Activated CD4-positive, alpha-beta memory T cell treated with anti-CD3 and anti-CD28 coated beads, Interleukin-2, amount 10 ng/mL, durations not matched to agents 7 days and 5 days (primary cell): ENCODE measurements at places on chromosomes 5 and 9.
A peak's percentile ranks its signal among the peaks of the same experiment; 100 is the strongest.

DNA sequence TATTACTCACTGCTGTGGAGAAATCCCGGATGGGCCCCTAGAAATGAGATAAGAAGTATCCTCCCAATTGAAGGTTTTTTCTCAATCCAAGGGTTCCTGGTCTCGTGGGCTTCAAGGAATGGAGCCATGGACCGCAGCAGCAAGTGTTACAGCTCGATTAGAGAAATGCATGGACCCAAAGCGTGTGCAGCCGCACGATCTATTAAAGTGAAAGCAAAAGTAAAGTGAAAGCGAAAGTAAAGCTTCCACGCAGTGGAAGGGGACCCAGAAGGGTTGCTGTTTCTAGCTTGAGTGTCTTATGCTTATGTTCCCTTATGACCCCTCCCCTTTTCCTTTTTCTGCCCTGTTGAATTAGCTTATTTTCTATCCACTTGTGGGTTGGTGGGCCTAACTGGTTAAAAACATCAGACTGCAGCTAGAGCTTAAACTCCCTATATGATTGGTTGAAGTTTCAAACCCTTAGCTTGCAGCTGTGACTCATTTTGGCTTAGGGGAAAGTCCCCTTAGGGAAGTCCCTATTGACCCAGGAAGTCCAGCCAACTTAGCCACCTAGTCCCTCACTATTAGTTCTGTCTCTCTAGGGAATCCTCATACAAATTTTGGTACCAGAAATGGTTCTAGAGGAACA, 1111.8 kb downstream of the TAF11L14 start:
- DNase-seq, result peak; percentile 47
- H3K27me3 ChIP-seq, result no peaks in the 10 kb centered on the region
- peaks cover 43% of the 10 kb centered on the region for H3K4me1 ChIP-seq
- peaks cover 14% of the 10 kb centered on the region for H3K36me3 ChIP-seq
- peak overlapping the region; percentile 85 for H3K4me3 ChIP-seq

DNA sequence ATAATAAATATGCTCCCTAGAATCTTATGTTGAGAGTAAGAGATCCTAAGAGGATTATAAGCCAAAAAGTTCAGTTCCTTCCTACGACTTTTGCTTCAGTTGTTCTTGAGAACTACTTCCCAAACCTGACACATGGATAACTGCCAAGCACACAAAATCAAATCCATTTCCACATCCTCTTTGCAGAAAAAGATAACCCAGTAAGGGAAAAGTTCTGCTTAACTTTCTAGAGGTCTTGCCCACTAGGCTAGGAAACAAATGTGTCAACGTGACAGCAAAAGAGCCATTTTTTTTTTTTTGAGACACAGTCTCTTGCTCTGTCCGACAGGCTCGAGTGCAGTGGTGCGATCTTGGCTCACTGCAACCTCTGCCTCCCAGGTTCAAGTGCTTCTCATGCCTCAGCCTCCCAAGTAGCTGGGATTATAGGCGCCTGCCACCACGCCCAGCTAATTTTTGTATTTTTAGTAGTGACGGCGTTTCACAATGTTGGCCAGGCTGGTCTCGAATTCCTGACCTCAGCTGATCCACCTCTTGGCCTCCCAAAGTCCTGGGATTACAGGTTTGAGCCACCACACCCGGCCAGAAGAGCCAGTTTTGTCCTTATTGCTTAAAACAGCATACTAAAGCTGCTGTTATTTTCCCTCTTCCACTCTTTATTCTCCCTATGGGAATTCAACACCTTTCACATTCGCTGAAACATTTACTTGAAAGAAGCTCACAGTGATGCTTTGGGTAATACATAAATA, 24.2 kb downstream of the CSNK1A1 start:
- no peak for DNase-seq
- peaks cover 44% of the 10 kb centered on the region for H3K36me3 ChIP-seq
- no peaks in the 10 kb centered on the region for H3K27me3 ChIP-seq
- H3K4me3 ChIP-seq, result no peak overlapping the region
- H3K27ac ChIP-seq, result no peak overlapping the region

GRCh38 chr5:78405829-78406750, 45.7 kb downstream of the SCAMP1 start:
- H3K4me1 ChIP-seq, result peaks cover 25% of the 10 kb centered on the region
- DNase-seq, result no peak
- no peak overlapping the region for H3K4me3 ChIP-seq

DNA sequence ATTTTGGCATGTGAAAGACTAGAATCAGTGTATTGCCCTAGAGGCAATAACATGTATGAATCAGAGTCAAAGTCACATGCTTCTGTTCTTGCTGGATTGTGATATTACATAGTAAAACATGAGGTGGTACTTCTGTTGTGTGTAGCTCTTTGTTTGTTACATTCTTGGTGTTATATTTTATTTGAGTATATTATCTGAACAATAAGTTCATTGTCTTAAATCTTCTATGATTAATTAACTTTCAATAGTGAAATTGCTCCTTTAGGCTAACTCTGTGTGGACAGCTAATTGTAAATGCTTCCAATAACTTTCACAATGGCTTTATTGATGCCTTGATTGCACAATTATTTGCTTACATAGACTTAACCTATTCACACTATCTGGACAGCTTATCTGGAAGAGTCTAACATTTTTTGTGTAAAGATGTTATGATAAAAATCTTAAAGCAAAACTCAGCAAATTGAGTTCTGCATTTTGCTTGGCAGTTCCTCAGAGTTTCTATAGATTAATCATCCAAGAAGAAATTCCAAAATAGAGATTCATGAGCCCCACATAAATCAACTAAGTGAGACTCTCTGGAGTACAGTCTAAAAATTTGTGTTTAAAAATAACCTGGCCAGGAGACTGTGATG, 239.6 kb upstream of the TUSC1 start:
- H3K4me3 ChIP-seq, result no peak overlapping the region

DNA sequence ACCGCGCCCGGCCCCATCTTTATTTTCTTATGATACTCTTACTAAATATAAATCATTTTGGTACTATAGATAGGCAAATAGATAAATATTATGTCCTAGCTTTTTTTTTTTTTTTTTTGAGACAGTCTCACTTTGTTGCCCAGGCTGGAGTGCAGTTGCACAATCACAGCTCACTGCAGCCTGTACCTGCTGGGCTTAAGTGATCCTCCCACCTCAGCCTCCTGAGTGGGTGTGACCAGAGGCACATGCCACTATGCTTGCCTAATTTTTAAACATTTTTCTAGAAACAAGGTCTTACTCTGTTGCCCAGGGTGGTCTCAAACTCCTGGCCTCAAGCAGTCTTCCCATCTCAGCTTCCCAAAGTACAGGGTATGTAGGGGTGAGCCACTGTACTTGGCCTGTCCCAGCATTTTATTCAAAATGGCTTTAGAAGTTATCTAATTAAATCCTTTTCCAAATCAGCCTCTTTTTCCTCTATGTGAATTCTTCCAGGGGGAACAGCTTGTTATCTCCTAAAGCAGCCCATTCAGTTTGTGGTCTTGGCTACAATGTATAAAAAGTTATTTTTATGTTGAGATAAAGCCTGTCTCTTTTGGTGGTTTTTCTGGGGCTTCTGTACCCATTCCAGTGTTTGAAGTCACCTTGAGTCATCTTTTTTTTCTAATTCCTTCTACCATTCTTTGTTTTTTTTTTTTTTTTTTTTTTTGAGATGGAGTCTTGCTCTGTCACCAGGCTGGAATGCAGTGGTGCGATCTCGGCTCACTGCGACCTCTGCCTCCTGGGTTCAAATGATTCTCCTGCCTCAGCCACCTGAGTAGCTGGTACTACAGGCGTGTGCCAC, 12.1 kb downstream of the MELK start:
- H3K36me3 ChIP-seq, result peaks cover 41% of the 10 kb centered on the region
- peaks cover 12% of the 10 kb centered on the region for H3K4me1 ChIP-seq
- H3K27me3 ChIP-seq, result no peaks in the 10 kb centered on the region
- no peak overlapping the region for H3K4me3 ChIP-seq

DNA sequence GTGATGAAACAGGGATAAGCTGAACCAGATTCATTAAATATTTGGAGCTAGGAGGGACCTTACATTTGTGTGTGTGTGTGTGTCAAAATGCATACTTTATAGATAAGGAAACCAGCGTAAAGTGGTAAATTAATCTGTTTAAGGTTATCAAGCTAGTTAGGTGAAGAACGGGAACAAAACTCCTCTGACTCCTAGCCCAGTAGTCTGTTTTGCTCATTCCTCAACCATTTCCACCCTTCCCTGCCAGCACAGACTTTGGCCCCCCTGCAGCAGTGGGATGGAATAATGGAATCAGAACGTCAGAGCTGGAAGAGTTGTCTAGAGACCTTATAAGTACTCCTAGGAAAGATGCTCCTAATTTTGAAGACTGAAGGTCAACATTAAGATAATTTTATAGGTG, 6.5 kb downstream of the AGXT2 start:
- no peaks in the 10 kb centered on the region for H3K36me3 ChIP-seq
- H3K27ac ChIP-seq, result no peak overlapping the region
- H3K4me1 ChIP-seq, result no peaks in the 10 kb centered on the region
- DNase-seq, result no peak

DNA sequence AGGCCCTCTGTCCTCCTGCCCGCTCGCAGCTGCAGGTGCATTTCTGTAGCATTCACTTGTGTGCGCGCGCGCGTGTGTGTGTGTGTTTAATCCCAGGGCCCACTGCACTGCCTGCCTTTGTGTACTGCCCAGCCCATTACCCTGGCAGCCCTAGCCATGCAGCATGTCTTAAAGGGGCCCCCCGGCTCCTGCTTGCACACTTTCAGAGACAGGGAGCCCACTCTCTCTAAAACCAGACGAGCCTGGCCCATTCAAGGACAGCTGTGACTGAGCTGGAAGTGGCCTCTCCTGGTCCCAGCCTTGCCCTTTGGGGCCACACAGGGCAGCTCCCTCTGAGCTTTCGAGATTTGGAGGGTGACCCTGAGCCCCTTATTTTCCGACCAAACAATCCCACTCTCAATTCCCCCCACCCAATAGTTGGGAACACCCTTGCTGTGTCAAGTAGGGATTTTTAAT, 98.9 kb downstream of the DAB2IP start:
- H3K27ac ChIP-seq, result no peak overlapping the region
- H3K36me3 ChIP-seq, result no peaks in the 10 kb centered on the region
- no peak overlapping the region for H3K4me3 ChIP-seq
- no peak for DNase-seq
- peaks cover 13% of the 10 kb centered on the region for H3K4me1 ChIP-seq

GRCh38 chr5:141392429-141393198, at the start of gene PCDHGA8:
Gene PCDHGA8 (plus strand): TSS chr5:141392633. CDS start chr5:141392814, 181 bp downstream.
- no peak within 1 kb of the TSS for H3K27ac ChIP-seq
- no peak for DNase-seq
- H3K27me3 ChIP-seq, result peaks cover 36% of the 10 kb centered on the region

DNA sequence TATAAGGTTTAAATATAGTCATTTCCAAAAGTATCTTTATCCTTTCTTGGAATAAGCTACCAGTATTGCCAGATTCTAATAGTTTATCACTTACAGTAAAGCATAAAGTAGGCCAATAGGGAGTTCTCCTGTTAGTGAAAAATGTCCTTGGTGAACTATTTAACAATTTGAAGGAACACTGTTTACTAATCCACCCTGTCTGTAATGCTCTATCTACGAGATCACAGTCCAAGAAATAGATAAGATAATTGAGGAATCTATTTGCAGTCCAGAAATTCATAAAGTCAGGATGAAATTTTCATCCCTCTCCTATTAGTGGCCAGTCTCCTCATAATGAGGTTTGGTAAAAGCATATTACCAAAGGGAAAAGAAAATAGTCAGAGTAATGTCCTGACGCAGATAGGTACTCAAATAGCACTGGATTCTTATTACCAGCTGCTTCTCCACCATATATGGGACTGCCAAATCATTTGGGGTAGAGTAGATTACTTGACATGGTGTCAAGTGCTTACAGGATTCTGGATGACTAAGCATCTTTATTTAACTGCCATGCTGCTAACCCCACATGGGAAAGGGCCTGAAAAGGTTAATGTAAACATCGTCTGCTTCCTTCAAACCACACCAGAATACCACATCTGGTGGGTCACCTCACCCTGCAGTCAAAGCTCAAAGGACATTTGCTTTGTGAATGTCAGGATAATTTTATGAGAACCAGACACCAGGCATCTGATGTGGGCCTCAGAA, 808.1 kb downstream of the EFNA5 start:
- no peak overlapping the region for H3K27ac ChIP-seq
- H3K36me3 ChIP-seq, result no peaks in the 10 kb centered on the region
- no peak overlapping the region for H3K4me3 ChIP-seq

GRCh38 chr9:114852050-114852594, 46.3 kb upstream of the TNFSF15 start:
- no peak overlapping the region for H3K4me3 ChIP-seq
- DNase-seq, result no peak
- H3K27ac ChIP-seq, result no peak overlapping the region

GRCh38 chr9:34463098-34463900, 4.7 kb downstream of the DNAI1 start:
- DNase-seq, result no peak
- H3K27me3 ChIP-seq, result peaks cover 20% of the 10 kb centered on the region
- peaks cover 16% of the 10 kb centered on the region for H3K4me1 ChIP-seq
- no peak overlapping the region for H3K4me3 ChIP-seq
- no peak overlapping the region for H3K27ac ChIP-seq

GRCh38 chr9:131097948-131098278, 1.6 kb downstream of the AIF1L start:
- H3K27me3 ChIP-seq, result peaks cover 33% of the 10 kb centered on the region
- peaks cover 18% of the 10 kb centered on the region for H3K4me1 ChIP-seq
- peaks cover 2% of the 10 kb centered on the region for H3K36me3 ChIP-seq
- H3K27ac ChIP-seq, result no peak overlapping the region

DNA sequence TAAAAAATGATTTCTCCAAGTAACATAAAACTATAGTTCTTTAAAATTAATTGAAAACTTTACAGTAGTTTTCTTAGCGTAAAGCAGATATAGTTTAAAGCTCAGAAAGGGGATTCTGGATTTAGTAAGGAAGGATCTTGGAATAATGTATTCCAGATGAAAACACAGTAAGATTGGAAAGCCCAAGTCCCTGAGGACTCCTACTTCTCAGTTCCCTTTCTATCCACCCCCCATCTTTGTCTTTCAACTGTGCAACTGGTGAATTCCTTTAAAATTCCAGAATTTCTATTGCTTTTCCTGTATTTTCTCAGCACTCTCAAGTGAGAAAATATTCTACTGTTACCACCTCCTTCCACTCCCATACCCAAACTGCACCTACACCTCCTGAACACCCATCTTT, 184.5 kb upstream of the FBN2 start:
- no peak for DNase-seq
- H3K4me1 ChIP-seq, result no peaks in the 10 kb centered on the region
- no peak overlapping the region for H3K4me3 ChIP-seq

DNA sequence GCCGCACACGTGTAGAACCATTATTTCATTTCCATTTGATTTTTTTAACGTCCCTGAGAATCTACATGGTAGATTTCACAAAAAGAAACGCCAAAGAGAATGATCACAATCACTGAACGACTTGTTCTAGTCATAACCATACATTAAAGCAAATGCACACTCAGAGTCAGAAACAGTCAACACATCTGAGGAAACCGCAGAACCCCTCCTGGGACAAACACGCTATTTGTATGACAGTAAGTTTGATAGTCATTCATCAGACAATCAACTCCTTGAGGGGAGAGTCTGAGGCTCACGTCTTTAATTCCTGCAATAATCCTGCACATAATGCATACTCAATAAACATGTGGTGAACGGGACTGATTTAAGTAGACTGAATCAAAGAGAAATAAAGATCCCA, 129.2 kb downstream of the MED27 start:
- no peaks in the 10 kb centered on the region for H3K4me1 ChIP-seq
- H3K27ac ChIP-seq, result no peak overlapping the region
- peaks cover 4% of the 10 kb centered on the region for H3K36me3 ChIP-seq
- H3K27me3 ChIP-seq, result no peaks in the 10 kb centered on the region
